ENCODE measurements at places on chromosomes 4 and X.

GRCh38 chrX:131907488-131908314 is 115.4 kb upstream of the STK26 start:
- no peak for DNase-seq

GRCh38 chr4:1337376-1337831 is 9.6 kb upstream of the UVSSA start:
- no peak for DNase-seq

DNA sequence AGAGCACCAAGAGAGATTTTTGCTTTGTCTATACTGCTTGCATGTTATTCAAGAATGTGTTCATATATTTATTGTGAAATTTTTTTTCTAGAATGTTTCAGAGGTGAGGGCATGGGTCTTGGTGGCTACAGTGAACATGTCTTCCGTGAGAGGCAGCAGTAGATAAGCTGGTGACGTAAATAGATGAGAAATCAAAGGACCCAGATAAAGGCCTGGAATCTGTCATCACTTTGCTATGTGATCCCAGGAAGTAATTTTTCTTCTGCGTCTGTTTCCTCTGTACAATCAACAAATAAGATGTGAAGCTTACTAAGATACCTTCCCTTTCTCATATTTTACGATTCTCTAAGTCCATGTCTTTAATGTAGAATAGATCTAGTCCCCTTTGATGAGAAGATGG is 129.1 kb downstream of the COL4A6 start:
- peak; percentile 79 for DNase-seq

DNA sequence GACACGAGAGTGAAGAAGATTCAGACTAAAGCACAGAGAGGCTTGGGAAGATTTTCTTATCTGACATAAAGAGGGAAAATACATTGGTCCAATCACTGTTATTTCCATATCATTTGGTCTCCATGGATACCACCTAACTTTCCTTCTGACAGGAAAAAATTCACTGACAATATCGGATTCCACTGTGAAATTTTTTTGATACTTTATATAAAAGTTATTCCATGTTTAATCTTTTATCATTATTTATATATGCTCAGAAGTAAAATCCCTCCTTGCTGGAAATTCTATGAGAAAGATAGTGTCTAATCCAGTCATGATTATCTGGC is 3.6 kb downstream of the IRF2 start:
- no peak for DNase-seq

GRCh38 chr4:169236078-169236477 is 34.7 kb downstream of the SH3RF1 start:
- no peak for DNase-seq

Data from NCI-H226 (cell line).